ENCODE measurements at places on chromosomes 13 and 19.

GRCh38 chr19:48646001-48646721 is at the start of gene CA11:
CA11 (minus strand) TSS chr19:48646187; CDS start chr19:48645632, 555 bp downstream.
- peak; percentile 76 for DNase-seq

- no peak for DNase-seq
These were observed 9.6 kb downstream of the ABHD13 start for GRCh38 chr13:108227651-108228272.

GRCh38 chr13:109769921-109770320 is 16.5 kb downstream of the IRS2 start:
- DNase-seq: no peak

DNA sequence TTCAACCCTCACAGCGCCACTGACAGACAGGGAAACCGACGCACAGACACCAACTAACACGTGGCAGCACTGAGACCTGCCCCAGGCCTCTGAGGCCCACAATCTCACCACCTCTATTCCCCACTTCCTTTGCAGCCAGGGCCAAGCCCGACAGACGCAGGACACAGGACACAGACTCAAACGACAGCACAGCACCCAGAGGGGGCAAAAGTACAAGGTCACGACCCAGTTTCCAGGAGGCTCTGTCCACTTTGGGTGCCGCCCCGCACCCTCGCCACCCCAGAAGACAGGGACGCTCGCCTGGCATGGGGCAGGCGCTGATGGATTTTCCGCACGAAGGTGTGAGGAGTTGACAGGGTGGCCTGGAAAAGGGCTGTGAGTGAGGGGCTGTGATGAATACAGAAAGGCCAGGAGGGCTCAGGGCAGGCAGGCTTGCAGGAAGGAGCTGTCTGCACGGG is 48.8 kb downstream of the MLLT1 start:
- no peak for DNase-seq

DNA sequence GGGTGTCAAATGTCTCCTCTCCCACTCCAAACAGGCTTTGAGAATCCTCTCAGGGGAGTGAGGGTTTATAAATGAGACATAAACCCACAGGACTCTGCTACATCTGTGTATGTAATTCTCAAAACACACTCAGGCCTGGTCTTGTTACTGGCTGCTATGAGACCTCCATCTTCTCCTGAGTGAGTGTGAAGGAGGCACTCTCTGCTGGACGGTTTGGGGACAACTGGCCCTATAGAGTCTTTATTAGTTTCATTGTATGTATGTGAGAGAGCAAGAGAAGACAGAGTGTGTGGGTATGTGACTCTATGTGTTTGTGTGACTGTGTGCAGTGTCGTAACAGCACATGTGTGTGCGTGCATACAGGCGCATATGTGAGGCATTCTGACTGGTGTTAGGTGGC is 9.6 kb upstream of the CYP4F12 start:
- DNase-seq: no peak

GRCh38 chr13:31208559-31209122 is 8.9 kb downstream of the B3GLCT start:
- DNase-seq: no peak
